ENCODE measurements at places on chromosomes 3 and 15. TPM values are rescaled to one million over a fixed set of nuclear protein-coding genes. Genes with fewer than 3 reads are reported as not detected.
A peak's percentile ranks its signal among the peaks of the same experiment; 100 is the strongest.

LDHAL6B gene
- total RNA-seq, result not detected

CPNE4 gene
- total RNA-seq, result not detected

KLHL40 gene
- not detected for total RNA-seq

WDR49 gene
- total RNA-seq, result 1.7 TPM

- peaks cover 18% of the 10 kb centered on the region for H3K36me3 ChIP-seq
- peaks cover 34% of the 10 kb centered on the region for H3K4me1 ChIP-seq
- H3K27me3 ChIP-seq, result no peaks in the 10 kb centered on the region
- no peak overlapping the region for H3K4me3 ChIP-seq
Measured at GRCh38 chr3:70980646-70981170, 602.8 kb downstream of the FOXP1 start.

GRCh38 chr15:48717458-48717857 lies 71.9 kb upstream of the FBN1 start:
- H3K4me1 ChIP-seq, result no peaks in the 10 kb centered on the region
- H3K27ac ChIP-seq, result no peak overlapping the region
- H3K4me3 ChIP-seq, result no peak overlapping the region

- no peak overlapping the region for H3K27ac ChIP-seq
- H3K36me3 ChIP-seq, result no peaks in the 10 kb centered on the region
- DNase-seq, result no peak
- H3K27me3 ChIP-seq, result no peaks in the 10 kb centered on the region
- H3K4me1 ChIP-seq, result no peaks in the 10 kb centered on the region
Measured at GRCh38 chr3:42718338-42718737, 15.7 kb upstream of the HHATL start.

DNA sequence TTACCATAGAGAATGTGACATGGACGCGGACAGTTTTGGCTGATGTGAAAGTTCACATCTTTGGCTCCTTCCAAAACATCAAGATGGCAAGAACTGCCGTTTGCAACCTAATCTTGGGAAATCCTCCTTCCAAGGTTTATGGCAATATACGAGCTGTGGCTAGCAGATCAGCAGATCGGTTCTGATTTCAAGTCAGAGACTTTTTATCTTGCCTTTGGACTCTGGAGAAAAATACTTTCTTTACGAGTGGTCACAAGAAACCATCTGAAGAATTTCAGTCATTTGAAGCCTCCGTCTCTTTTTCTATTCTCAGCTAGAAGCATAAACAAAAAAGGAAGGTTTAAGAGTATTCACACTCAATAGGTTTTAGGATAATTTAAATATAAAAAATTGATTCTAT lies 153.5 kb upstream of the MEIS2 start:
- H3K4me3 ChIP-seq, result no peak overlapping the region
- H3K4me1 ChIP-seq, result no peaks in the 10 kb centered on the region
- no peaks in the 10 kb centered on the region for H3K36me3 ChIP-seq
- no peaks in the 10 kb centered on the region for H3K27me3 ChIP-seq
- no peak overlapping the region for H3K27ac ChIP-seq

DNA sequence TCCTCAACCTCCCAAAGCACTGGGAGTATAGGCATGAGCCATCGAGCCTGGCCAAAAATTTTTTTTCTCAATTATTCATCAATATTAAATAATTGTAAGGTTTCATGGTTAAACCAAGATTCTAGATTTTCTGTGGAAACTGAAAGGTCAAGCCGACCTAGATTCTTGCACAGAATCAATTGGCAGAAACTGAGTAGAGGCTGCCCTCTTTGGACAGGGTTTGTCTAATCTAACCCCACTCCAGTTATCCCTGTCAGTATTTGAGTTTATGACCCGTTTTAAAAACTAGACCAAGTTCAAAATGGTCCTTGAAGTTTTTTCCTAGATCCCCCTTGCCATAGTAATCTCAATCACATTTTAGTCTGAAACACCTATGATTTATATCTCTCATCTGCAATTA lies 8.6 kb upstream of the ADAM10 start:
- H3K4me3 ChIP-seq, result no peak overlapping the region
- no peaks in the 10 kb centered on the region for H3K27me3 ChIP-seq
- H3K4me1 ChIP-seq, result no peaks in the 10 kb centered on the region
- H3K27ac ChIP-seq, result no peak overlapping the region

DNA sequence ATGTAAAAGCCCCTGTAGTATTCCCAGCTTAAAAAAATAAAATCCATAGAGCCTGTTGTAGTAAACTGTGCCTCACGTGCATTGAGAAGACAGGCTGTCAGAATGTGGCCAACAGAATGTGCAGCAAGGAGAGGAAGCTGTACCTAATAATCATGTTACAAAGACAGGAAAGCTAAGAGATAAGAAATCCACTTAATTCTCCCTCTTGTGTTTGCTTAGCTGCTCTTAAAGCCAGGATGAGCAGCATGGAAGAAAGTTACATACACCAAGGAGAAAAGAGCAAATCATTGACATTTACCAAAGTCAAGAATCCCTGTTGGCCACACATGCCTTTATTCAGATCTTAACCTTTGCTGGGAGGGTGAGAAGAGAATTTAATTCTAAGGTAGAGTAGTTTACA lies 85.9 kb downstream of the TNIK start:
- H3K36me3 ChIP-seq, result no peaks in the 10 kb centered on the region
- peak overlapping the region; percentile 13 for H3K27ac ChIP-seq
- H3K4me3 ChIP-seq, result no peak overlapping the region
- H3K4me1 ChIP-seq, result peaks cover 44% of the 10 kb centered on the region
- no peaks in the 10 kb centered on the region for H3K27me3 ChIP-seq

DNA sequence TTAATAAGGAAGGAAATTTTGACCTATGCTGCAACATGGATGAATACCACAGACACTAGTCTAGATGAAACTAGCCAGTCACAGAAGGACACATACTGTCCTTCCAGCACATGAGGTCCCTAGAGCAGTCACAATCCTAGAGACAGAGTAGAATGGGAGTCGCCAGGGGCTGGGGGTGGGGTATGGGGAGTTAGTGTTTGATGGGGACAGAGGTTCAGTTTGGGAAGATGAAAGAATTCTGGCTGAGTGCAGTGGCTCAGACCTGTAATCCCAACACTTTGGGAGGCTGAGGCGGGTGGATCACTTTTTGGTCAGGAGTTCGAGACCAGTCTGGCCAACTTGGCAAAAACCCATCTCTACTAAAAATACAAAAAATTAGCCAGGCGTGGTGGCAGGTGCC lies 99.2 kb downstream of the TPRA1 start:
- DNase-seq, result no peak
- H3K4me3 ChIP-seq, result no peak overlapping the region
- no peaks in the 10 kb centered on the region for H3K4me1 ChIP-seq
- no peaks in the 10 kb centered on the region for H3K36me3 ChIP-seq

- no peaks in the 10 kb centered on the region for H3K4me1 ChIP-seq
- H3K4me3 ChIP-seq, result no peak overlapping the region
Measured at GRCh38 chr3:174620138-174620537, 239.0 kb upstream of the NAALADL2 start.

DNA sequence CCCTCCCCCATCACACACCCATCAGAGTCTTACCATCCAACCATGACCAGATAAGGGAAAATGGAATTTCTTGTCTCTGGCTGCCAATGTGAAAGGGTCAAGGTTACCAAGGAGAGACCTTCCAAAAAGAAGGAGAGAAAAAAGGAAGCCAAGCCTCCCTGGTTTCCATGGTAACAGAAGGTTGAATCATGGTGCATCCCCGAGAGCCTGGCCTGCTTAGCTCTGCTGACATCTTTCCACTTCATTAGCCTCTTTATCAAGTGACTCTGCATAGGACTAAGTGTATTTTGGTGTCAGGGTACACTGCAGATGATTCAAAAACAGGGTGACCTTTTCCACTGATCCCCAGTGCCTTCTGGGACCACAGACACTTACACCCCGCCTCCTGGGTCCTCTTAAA lies 225.7 kb upstream of the PPP2R3A start:
- no peak overlapping the region for H3K27ac ChIP-seq
- H3K36me3 ChIP-seq, result no peaks in the 10 kb centered on the region
- no peaks in the 10 kb centered on the region for H3K27me3 ChIP-seq
- H3K4me1 ChIP-seq, result no peaks in the 10 kb centered on the region
- no peak for DNase-seq
- no peak overlapping the region for H3K4me3 ChIP-seq

DNA sequence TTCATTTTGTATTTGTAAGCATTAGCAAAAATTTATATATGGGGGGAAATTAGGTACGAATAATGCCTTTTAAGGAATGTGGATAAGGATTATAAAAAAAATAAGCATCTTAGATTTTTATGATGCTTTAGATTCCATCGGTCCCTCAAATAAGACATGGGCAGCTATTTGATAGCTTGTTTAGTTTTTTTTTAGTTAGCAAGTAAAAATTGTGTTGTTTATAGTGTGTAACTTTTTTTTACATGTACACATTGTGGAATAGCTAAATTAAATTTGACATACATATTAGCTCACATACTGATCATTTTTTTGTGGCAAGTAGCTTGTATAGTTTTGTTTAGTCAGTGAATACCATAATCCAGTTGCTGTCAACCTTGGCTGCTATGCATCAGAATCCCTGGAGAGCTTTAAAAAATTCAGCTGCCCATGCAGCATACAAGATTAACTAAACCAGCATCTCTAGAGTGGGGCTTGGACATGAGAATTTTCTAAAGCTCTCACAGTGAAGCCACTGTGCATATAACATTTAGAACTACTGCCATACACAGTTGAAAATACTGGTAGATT lies 53.9 kb downstream of the TMOD3 start:
- H3K36me3 ChIP-seq, result no peaks in the 10 kb centered on the region
- H3K27me3 ChIP-seq, result no peaks in the 10 kb centered on the region
- H3K27ac ChIP-seq, result no peak overlapping the region
